ENCODE measurements at places on chromosomes 7 and 10. TPM values are rescaled to one million over a fixed set of nuclear protein-coding genes. Genes with fewer than 3 reads are reported as not detected.
A peak's percentile ranks its signal among the peaks of the same experiment; 100 is the strongest.

The MMP21 gene
- not detected for total RNA-seq

The EPO gene
- not detected for total RNA-seq

The PROSER2 gene
- total RNA-seq = 56.9 TPM

The HYAL4 gene
- total RNA-seq = 0.79 TPM

The PNLIP gene
- total RNA-seq = not detected

The ITGB8 gene
- total RNA-seq = 25.4 TPM

The OR2A1 gene
- total RNA-seq = not detected

The INMT gene
- total RNA-seq = not detected

DNA sequence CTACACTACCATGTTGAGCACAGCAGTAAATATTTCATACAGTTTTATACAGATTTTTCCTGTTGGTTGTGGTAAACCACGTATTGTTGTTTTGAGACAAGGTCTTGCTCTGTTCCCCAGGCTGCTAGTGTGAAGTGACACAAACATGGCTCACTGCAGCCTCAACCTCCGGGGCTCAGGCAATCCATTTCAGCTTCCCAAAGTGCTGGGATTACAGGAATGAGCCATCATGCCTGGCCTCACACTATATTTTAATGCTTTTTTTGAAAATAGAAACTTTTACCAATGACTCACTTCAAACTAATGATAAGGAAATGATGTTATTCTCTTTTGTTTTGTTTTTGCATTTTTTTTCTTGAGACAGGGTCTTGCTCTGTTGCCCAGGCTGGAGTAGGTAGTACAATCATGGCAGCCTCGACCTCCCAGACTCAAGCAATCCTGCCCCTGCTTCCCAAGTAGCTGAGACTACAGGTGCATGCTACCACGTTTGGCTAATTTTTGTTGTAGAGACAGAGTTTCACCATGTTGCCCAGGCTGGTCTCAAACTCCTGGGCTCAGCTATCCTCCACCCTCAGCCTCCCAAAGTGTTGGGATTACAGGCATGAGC, 210.6 kb downstream of the TPST1 start:
- DNase-seq = no peak

- DNase-seq = peak; percentile 67
Observed at GRCh38 chr10:7260412-7260900, 150.4 kb downstream of the SFMBT2 start.

DNA sequence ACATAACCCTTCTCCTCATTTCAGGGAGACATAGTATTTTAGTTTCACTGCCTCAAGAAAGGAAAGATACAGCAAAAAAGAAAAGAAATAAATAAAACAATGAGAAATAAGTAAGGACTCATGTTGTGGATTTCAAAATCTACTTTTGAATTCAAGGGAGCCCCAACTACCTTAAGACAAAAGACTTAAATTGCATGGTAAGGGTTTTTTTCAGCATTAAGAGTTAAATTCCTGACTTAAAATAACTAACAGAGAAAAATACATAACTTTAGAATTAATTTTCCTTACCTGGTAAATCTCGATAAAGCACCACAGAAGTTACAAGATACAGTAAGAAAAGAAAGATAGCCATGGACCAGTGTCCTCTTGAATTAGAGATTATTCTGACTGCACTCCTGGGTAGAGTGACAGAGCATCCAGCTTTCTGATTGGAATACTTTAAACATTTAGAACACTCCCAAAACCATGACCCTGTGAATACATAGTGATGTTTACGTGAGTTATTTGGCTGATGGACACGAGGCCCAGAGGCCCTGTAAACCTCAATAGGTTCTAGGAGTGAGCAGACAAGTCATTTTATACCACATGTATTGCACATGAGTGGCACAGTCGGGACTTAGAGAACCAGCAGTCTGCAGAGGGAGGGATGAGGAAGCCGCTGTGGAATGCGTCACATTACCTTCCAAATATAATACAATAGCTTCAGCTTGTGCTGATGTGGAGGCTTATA, 292.5 kb upstream of the SEMA3C start:
- DNase-seq = no peak

DNA sequence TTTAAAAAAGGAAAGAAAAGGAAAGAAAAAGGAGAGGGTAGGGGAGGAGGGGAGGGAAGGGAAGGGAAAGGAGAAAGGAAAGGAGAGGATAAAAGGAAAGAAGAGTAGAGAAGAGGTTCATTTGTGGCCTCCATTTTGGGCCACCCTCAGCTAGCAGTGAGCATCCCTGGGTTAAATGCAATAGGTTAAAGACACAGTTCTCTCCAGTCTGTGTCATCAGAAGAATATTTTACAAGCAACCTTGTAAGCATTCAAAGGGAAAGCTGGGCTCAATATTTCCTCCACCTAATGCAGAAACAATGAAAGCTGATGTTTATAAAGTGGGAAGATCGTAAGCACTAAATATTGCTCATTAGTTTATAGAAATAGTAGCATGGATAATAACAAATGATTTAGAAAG, 219.1 kb upstream of the PITRM1 start:
- DNase-seq = no peak

DNA sequence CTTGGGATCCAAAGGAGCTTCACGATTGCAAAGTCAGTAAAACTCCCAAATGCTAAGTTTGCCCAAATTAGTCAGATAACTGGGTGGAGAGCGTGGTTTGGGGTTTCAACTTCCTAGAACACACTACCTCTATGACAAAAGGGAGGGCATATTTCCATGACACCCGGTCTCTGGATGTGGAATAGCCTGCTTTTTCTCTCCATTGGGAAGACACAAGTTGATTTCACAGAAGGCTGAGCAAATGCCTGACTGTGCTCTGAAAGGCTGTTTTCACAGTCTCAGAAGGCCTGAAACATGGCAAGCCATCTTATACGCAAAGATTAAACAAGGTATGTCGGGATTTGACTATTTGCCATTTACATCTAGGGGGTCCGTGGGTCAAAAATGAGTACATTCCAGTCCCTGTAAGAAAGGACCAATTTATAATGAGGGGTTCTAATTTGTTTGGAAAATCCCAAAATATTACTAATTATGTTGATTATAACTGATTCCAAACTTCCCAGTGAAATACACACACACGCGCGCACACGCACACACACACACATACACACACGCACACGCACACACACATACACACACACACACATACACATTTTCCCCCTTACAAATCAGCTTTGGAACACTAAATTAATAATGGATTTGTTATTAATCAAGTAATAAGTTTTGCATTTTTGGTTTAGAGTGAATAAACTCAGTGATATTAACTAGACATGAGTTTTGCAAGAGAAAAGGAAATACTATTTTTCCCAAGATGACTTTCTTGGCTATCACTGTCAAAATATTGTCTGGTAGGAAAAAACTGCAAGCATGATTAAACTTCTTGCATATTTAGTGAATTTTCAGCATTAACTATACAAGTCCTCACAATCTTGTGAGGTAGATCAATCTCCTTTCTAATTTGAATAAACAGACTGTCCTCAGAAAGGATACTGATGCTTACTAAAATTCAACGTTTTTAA, 105.0 kb downstream of the PRTFDC1 start:
- DNase-seq = no peak

- no peak for DNase-seq
Observed at GRCh38 chr7:75623390-75624133, 115.2 kb downstream of the HIP1 start.

DNA sequence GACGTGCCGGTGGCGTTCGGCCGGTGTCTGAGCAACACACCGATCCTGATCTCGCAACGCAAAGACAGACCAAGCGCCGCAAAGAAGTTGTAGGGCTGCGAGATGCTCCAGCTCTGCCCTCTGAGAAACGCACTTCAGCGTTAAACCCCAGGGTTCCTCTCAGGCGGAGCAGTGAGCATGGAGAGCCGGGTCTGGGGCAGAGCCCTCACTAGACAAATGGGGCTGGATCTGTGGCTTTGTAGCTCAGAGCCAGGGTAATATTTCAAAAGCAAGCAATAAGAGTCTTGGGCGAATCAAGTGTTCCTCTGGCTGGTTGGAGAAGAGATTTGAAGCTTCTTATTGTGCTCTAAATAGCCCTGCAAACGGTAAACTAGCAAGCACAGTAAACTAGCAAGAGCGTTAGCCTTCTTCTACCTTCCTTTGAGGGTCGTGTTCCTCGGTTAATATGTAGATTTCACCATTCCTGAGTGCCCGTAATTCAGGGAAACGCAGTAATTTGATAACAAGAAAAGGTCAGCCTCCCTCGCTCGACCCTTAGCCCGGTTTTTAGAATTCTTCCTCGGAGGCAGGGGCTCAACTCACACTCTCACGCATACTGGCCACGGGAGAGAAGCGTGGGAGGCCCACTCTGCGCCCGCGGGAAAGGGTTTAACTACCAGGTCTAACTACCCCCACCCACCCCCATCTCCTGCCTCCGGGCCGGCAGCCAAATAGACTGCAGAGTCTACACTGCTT, 6.7 kb downstream of the SKAP2 start:
- DNase-seq = peak; percentile 51

DNA sequence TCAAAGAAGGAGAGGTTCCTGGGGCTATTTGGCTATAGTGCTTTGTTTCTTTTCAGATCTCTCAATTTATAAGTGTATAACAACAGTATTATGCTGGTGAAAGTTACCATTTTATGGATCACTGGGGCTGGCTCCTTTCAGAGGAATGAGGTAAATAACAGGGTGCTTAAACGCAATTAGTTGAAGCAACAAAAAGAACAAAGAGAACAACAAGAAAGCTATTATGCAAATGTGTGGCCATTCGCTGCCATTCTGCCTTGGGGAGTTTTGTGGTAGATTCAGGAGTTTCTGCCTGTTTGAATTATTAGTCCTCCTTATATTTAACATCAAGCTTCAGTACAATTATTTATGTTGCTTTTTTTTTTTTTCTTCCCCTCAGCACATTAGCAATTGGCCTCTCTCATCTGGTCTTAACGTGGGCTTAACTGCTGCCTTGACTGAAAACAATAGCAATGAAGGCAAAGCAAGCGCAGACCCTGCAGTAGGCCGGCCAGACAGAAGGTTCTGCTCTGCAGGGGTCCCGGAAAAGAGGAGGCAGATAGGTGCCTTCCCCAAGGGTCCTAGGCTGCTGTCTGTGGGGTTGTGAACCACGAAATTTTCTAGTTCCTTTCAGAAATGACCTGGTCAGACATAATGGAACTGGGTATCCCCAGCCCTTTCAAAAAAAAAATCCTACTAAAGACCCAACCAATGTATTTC, 339.9 kb upstream of the PODXL start:
- no peak for DNase-seq

DNA sequence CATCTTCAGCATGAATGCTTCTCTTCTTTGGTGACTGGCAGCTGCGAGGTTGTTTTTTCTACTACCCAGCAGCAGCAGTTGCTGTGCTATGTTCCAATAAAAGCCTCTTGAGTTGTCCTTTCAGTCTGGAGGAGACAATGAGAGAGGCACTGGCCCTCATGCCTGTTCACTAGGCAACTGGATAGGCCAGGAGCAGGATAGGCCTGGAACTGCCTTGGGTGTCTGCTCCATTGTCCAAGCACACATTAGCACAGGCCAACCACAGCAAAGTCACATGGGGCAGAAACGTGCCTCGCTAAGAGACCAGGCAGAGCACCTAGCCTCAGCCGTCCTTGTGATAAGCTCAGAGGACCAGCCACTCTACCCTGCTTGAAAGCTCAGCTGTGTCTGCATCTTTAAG, 76.9 kb upstream of the PDCD4 start:
- DNase-seq = no peak

- no peak for DNase-seq
Observed at GRCh38 chr7:157370742-157371141, 33.9 kb downstream of the DNAJB6 start.

- DNase-seq = no peak
Observed at GRCh38 chr10:123997486-123998196, 95.8 kb downstream of the CHST15 start.

GRCh38 chr7:128356546-128357216, 4.8 kb downstream of the PRRT4 start:
- DNase-seq = no peak

GRCh38 chr7:131327049-131327625, 539 bp upstream of the MKLN1 start:
- DNase-seq = no peak

DNA sequence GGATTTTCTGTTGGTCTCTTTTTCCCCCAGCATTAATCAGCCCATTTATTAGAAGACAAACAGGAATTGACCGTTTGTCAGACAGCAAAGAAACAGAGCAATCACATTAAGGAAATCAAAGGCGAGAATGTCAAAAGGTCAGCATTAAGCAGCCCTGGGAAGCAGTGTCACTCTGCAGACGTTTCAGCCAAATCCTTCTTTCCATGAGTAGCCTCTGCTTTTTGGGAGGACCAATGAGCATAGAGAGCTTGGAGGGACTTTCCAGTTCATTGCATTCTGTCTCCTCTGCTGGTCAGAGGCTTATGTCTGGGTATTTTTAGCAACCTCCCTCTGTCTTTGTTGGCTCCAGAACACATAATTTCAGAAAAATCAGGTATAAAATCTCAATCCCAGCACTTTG, 481.4 kb downstream of the GALNT17 start:
- no peak for DNase-seq

DNA sequence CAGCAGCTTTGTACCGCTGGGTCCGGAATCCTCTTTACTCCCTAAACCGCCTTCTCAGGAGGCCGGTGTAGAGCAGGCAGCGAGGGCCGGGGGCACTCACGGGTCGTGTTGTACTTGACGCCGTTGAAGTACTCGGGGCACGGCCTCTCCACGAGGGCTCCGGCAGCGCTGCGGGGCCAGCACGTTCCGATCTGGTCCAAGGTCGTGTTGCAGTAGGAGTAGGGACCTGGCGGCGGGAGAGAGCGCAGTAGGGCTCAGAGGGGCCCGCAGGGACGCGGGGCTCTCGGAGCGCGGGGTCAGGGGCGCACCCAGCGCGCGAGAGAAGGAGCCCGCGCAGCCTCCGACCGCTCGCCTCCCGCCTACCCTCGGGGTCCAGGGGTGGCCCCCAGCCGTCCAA, 443 bp downstream of the CRHR2 start:
- DNase-seq = no peak

GRCh38 chr10:474946-475345, 214.5 kb downstream of the DIP2C start:
- DNase-seq = no peak

DNA sequence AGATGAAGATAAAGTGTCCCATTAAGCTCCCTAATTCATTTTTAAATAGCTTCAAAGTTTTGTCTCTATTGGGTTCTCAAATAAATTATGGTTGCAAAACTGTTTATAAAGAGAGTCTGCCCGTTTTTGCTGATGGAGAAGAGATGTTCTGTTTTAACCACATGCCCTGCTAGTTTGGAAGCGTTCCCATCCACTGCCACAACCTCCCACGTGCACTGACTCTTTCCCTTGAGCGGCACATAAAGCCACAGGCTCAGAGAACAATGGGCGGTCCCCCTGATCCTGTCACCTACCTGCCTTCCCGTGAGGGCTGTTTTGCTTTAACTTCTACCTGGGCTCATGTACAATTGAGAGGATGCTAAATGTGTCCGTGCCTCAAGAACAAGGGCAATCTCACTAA, 65.5 kb downstream of the CPVL start:
- no peak for DNase-seq

- DNase-seq = no peak
Observed at GRCh38 chr10:75972491-75973276, 541.3 kb downstream of the LRMDA start.

DNA sequence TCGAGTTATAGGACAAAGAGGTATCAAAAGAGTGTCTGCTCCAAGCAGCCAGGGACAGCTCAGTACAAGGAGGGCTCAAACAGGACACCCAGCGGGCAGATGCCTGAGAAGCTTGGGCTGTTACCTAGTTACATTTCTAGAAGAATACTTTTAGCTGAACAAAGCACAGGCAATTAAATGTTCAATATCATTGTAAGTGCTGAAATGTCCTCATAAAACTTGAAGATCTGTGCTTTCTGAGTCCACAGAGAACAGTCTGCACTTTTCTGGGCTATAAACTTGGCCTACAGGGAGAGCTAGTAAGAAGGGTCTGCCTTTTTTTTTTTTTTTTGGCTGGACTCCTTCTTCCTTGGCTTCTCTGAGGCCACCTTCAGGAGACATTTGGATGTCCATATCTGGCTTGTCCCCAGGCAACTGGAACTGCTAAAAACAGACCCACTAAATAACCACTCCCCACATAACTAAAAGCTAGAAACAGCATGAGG, 123.2 kb downstream of the SLC16A9 start:
- DNase-seq = no peak
